CD4-positive, alpha-beta T cell treated with Interleukin-10 for 1 hour (primary cell): ENCODE measurements at places on chromosomes 3 and 15.

GRCh38 chr3:170205302-170205701 lies 16.9 kb upstream of the PRKCI start:
- no peak for DNase-seq

GRCh38 chr3:125366132-125366531 lies 9.0 kb downstream of the ZNF148 start:
- DNase-seq = no peak

- no peak for DNase-seq
These were observed 86.8 kb downstream of the MYRIP start for GRCh38 chr3:39896184-39896583.

DNA sequence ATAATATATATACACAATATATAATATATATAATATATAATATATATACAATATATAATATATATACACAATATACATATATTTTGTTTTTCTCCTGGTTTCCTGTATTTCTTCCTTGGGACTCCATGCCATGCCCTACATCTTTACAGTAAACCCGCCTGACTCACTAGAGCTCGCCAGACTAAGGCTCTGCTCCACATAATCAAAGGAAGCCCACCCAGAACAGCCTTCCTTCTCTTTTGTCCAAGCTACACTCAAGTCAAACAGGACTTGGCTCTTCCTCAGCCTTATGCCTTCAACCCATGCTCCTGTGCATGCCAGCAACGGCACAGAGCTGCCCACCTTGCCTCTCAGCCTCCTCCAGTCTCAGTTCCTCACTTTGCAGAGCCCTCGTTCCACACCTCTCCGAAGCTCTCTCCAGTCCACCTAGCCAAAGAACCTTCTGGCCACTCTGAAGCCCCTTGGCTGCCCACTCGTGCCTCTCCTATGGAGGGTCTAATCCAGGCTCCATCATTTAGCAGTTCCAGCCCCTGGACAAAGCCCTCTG lies 109.1 kb downstream of the RFTN1 start:
- DNase-seq = no peak

DNA sequence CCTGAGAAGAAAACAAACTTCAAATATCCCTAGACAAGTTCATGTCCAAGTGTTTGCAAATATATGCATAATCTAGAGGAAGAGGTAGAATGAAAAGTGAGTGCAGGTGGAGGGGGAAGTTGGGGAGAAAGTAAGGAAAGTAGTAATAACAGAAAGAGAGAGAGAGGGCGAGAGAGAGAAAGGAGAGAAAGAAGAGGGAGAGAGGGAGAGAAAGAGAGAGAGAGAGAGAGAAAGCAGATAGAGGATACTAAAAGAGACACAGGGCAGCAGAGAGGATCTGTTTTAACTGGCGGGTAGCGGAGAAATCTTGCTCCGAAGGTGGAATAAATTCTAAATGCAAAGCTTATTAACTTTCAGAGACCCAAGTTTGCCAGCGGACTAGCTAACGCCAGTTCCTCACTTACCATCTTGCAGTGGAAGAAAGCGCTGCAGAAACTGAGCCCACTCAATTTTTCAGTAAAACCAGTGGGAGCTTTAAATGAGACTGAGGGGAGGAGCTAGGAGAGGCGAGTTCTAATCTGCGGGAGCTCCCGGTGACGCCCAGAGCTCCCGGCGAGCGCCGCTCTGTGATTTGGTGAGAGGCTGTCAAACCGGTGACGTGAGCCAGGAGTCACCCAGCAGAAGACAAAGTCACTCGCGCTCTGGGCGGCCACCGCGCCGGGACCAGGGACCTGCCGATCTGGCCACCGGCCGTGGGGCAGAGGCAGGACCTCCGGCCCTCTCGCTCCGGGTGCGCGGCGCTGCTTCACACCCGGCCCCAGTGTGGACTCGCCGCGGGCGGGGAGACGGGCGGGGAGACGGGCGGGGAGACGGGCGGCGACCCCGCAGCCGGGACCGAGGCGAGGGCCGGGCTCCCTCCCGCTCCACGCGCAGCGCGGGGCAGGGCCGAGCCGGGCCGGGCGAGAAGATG lies at the start of gene GMNC:
Gene GMNC (minus strand): TSS at position 486 of the 910 bp plus-strand sequence. CDS start 79 bp downstream, at position 407.
- peak; percentile 8 for DNase-seq

DNA sequence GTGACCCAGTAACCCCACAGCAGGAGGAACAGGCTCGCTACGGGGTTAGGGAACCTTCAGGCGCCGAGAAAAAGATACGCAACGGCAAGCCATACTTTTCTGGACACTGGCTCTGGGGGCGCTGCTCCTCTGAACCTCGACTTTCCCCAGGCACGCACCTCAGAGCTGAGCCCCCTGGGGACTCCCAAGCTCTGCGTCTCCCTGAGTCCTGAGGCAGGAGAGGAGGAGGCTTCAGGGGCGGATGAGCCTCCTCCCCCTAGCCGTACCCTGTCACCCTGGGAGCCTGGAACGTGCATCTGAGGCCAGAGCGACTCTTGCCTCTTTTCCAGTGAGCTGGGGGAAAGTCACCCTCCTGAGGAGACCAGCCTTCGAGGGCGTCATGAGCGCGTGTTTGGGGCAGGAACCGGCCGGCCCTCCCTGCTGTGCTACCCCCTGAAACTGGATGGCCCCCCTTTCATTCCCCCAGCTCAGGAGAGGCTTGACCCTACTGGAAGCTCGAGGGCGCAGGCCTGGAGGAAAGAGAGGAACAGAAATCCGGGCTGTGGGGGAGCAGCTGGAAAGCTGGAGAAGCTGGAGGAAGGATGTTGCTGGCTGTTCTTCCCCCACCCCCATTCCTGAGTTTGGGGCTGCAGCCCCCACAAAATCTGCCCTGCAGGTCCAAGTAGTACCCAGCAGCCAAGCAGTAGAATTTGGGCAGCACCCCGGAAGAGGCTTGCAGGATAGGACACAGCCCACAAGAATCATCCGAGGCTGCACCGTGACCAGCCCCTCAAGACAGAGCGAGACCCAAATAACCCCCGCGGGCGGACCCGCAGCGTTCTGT lies 25.1 kb upstream of the POLG start:
- no peak for DNase-seq

- peak; percentile 9 for DNase-seq
These were observed 1.7 kb downstream of the LPCAT4 start for GRCh38 chr15:34365091-34365825.

GRCh38 chr15:65762399-65762798 lies 29.7 kb downstream of the DENND4A start:
- no peak for DNase-seq

GRCh38 chr3:72338942-72339669 lies 509.1 kb downstream of the SHQ1 start:
- DNase-seq = no peak

GRCh38 chr3:63519426-63519825 lies 133.0 kb upstream of the SNTN start:
- no peak for DNase-seq

DNA sequence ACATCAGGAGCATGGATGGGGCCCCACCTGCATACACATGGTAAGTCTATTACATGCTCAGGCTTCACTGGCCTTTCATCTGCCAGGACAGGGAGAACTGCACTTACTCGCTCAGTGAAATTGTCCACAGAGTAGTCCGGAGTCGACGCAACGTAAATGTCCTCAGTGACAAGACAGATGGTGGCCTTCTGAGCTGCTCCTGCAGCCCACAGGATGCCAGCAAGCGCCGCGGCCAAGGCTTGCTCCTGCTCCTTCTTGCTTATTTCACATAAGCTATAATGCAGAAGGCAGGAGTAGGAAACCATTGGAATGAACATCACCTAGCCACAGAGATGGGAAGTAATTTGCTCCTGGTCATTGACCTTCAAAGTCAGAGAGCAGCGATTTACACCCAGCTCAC lies 14.4 kb downstream of the MINDY4B start:
- DNase-seq = no peak

DNA sequence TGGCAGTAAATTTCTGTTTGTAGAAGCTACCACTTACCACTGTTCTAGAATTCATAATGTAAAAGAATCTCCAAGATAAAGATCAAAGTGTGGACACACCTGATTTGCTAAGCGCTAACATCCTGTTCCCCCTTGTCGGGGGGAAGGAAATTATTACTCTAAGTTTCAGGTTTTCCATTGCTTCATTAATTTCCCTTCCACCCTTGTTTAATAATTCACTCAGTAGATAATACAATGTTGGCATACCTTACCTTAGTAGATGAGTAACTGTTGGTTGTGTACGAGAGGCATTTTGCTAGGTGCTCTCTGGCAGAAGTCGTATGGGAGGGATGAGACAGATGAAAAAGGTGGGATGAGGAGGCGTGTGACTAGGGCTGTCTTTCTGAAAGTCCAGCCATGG lies 641.2 kb upstream of the ARRDC4 start:
- no peak for DNase-seq

DNA sequence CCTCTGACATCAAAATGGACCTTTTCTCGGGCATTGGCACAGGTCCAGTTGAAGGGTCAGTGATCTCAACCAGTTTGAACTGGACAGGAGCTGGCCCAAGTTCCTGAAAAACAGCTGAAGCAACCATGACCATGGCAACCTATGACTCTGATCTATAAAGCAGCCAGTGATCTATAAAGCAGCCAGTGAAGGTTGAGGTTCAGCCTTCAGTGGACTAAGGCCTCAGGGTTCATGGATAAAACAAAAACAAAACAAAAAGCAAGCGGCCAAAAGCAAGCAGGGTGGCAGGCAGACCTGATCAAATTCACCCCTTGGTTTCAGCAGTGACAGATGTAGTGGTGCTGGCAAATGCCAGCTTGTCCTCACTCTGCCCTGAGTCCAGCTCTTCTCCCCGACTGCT lies 10.0 kb upstream of the CHRNB4 start:
- no peak for DNase-seq

- DNase-seq = no peak
These were observed 12.4 kb downstream of the SLC2A2 start for GRCh38 chr3:171013822-171014748.

- no peak for DNase-seq
These were observed 32.4 kb downstream of the EIF3J start for GRCh38 chr15:44569316-44569715.

GRCh38 chr3:182390421-182390820 lies 402.9 kb upstream of the ATP11B start:
- no peak for DNase-seq

DNA sequence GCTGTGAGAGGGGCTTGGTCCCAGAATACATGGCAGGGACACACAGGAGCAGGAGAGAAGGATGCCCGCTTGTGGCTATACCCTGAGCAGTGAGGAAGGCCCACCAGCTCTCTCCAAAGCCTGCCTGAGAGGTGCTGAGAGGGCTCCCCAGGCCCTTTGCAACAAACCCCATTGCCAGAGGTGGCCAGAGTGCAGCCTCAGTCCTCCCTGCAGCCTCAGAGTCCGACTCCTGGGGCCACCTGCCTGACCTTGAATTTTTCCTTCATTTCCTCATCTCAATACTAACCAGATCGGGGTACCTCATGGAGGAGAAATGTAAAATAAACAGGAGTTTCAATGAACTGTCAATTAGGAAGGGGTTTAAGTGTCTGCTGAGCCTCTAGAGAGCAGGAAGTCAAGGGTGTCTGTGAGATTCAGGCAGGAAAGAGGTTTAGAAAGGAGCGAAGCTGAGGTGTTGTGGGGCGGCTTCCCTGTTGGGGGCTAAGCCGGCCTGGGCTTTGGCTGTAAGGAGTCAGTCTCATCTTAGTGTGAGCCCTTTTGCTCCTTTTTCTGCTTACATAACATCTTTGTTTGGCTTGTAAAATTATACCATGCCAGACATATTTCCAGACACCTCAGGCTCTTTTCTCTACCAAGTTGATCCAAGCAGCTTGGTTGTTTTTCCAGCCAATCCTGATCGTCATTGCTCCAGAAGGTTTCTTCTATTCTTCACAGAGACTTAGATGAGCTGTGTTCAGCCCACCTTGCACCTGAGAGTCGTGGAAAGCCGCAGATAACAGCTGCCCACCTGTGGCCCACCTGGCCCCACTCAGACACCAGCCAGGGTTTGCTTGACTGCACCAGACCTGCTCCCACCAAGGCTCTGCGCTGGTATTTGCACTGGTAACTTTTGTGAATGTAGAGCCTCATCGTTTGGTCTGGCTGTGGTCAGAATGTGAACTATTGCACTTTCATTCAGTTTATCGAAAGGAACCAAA lies 36.7 kb downstream of the CMTM7 start:
- peak; percentile 65 for DNase-seq

- no peak for DNase-seq
These were observed 33.5 kb downstream of the CHCHD6 start for GRCh38 chr3:126737527-126737926.

- DNase-seq = no peak
These were observed 3.3 kb downstream of the GNL3 start for GRCh38 chr3:52689151-52689550.

GRCh38 chr3:16048435-16049318 lies 125.8 kb upstream of the GALNT15 start:
- DNase-seq = peak; percentile 55

DNA sequence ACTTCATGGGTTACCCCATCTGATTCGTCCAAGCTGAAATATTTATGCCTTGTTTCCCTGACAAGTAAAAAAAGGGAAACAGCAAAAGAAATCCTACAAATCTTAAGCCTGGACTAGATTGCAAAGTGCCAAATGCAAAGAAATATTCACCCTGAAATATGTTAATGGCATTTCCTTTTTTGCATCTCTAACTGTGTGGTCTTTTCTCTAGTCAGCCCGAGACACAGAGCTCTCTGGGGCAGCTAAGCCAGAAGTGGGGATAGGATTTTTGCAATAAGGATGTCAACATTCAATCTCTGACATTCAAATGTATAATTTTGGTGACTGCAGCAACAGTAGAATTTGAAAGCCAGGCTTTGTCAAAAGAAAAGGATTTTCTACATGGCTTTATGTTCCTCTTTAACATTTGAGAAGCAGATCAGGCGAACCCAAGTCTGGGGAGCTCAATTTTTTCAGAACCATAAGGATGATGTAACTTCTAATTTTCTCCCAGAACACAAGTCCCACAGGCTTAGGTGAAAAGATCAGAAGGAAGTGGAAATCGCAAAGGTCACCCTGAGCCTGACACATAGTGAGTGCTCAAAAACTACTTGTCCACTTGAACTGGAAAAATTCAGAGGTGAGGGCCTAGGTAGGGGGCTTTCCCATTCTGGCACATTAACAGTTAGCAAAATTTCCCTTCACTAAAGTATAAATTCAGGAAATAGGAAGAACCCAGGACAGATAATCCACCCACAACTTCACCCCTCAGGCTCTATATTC lies 28.2 kb upstream of the KCNMB3 start:
- no peak for DNase-seq
